ENCODE measurements at places on chromosomes 6 and 20. TPM values are rescaled to one million over a fixed set of nuclear protein-coding genes. Genes with fewer than 3 reads are reported as not detected.

- peak; percentile 47 for ATAC-seq
Observed at GRCh38 chr20:2451939-2452732, 18.5 kb downstream of the SNRPB start.

GRCh38 chr6:25913741-25914140 lies 16.8 kb downstream of the SLC17A2 start:
- ATAC-seq = no peak

SRSF6 gene
- 52.7 TPM for total RNA-seq

RCAN2 gene
- 30.0 TPM for total RNA-seq

MATN4 gene
- total RNA-seq = not detected

DNA sequence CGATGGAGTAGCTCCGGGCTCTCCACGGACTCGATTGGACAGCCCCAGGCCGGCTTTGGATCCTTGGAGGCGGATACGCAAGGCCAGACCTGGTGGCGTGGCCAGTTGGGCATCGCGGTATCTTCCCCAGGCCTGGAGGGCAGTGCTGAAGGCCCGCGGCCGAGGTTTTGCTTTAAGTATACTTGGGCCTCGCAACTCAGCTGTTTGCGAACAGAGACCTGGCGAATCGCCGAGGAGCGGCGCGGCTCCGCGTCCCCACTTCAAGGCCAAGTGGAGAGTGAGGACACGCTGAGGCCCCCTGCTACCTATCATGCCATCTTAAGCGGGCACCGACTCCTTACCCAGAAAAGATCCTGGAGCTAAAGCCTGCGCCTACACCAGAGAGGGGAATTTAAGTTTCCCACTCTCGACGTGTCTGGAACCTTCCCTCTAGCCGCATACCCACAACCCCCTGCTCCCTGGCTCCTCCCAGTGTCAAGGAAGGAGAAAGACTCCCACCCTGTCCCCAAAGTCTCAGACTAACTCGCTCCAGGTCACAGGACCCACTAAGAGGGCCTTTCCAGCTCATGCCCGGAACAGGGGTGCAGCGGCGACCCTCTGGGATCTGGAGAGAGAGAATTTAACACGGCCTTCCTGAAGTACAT lies 4.1 kb downstream of the LINC00237 start:
- peak; percentile 7 for ATAC-seq

DNA sequence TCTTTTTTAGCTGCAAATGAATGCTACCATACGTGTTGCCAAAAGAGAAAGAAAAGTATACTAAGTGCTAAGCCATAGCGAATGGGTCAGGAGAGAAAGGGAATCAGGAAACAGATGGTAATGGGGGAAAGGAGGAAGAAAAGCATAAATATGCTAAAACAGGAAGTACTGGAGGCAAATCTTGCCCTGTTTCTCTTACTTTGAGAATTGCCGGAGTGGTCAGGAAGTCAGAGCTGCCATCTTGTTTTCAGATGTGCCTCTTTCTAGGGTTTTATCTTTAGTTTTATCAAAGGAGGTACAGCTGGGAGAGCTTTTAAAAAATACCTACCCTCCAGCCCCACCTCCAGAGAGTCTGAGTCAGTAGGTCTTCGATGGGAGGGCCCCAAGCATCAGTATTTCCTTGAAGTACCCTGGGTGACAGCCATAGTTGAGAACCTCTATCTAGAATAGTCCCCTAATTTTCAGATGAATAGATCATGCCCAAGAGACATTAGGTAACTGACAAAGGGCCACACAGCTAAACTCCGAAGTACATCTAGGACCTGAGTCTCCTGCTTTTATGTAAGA lies 193.3 kb downstream of the CLIC5 start:
- no peak for ATAC-seq

CST2 gene
- not detected for total RNA-seq

All from motor neuron (in vitro differentiated cells).